ENCODE measurements at places on chromosomes 1 and 21. TPM values are rescaled to one million over a fixed set of nuclear protein-coding genes. Genes with fewer than 3 reads are reported as not detected.

GRCh38 chr1:173400387-173400995 lies 76.6 kb upstream of the PRDX6 start:
- DNase-seq = no peak

DNA sequence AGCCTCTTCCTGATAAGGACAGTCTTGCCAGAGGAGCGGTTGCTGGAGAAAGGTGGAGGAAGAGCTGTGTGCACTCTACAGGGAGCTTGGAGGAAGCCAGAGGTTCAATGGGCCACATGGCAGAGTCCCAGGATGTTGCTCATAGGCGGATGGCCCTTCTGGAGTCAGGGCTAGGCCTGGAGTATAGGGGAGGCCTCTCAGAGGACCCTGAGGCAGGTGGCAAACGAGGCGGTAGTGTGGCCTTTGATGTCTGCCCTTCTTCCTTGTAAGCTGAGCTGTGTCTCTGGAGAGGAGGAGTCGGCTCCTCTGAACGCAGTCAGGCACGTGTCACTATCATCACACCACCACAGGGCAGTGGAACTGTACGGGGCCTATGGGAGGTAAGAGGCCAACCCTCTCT lies 8.6 kb downstream of the PKP1 start:
- no peak for DNase-seq

DNA sequence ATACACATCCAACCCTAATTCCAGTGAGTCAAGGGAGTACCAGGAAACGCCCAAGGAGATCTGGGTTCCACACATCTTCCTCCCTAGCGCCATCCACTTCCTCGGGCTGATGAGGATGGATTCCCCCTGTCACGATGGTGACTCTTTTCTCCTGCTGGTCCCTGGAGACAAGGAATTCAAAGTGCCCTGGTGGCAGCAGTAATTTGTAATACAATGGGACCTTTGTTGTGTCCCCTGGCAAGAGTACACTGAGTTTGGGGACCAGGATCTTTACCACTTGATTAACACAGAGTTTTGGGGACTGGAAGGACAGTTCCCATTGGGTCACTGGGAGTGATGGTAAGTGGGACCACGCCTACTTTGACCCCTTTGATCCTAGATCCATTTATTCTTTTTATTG lies 9.4 kb upstream of the JAK1 start:
- no peak for DNase-seq

- DNase-seq = no peak
Measured at GRCh38 chr1:88472298-88472697, 211.8 kb upstream of the PKN2 start.

DNA sequence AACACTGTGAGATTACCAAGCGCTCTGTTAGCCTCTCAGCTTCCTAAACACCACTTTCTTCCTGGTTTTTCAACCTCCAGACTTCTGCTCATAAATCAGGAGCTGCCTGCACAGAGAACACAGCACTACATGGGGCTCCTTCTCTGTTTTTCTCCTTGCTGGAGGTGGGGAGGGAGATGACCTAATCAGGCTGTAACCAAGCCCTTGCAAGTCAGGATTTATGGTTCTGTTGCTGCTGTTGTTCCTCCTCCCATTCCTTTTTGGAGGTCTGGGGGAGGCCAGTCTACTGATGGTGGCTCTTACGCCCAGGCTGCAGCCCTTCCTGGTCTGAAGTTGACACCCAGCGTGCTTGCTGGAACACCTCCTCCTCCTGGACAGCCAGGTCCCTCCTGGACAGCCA lies 80.9 kb upstream of the AJAP1 start:
- no peak for DNase-seq

- no peak for DNase-seq
Measured at GRCh38 chr1:234631721-234632125, 21.7 kb upstream of the IRF2BP2 start.

DNA sequence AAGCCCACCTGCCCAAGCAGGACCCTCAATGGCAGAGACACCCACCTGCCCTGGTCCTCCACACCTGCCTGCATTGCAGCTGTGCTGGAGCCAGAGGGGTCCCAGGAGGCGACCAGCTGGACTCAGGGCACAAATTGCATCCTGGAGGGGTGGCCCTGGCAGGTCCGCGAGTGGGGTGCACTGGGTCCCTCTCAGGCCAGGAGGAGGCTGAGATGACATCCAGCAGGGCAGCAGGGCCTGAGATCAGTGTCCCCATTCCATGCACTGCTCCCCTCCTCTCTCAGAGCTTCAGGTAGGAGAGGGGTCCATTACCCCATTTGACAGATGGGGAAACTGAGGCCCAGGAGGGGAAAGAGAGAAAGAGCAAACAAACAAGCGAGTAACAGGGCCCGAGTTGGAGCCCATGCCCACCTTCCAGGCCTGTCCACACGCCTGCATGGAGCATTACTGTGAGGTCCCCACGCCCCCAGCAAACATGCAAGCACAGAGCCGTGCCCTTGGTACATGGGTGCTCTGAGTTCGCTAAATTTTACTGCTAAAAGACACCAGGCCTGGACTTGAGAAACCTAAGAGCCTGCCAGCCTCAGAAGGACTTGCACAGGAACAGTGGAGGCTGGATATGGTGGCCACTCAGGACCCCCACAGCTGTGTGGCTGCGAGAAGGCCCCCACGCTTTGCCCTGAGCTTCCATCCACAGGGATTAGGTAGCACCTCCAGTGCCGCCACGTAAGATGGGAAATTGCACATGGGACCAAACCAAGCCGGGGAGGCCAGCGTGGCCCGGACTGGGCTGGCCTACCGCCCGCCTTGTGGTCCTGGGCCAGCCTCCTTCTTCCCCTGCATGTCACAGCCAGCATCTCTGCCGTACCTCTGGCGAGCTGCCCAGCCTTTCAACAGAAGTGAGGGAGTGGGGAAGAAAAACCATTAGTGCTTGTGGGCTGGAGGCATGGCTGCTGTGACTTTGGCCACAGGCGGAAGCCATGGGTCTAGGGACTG lies 7.4 kb downstream of the WNT3A start:
- DNase-seq = peak; percentile 50

Gene PRRX1
- 75.7 TPM for total RNA-seq

Gene FTCD
- 0.59 TPM for total RNA-seq

DNA sequence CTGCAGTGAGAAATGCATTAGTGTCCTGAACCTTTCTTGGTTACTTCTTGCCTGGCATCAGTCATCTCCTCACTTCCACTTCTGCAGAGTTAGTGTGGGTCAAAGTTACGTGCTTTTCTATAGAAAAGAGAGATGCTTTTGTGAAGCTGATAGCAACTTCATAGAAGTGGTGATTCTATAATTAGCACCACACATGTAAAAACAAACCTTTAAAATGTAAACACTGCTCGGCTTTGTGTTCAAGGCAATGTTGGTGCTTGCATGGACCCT lies 57.3 kb downstream of the MRPS6 start:
- no peak for DNase-seq

Gene FAM72B
- 0.73 TPM for total RNA-seq

All from breast epithelium (tissue), 4 donors.